ENCODE measurements at places on chromosomes 11 and 22.

DNA sequence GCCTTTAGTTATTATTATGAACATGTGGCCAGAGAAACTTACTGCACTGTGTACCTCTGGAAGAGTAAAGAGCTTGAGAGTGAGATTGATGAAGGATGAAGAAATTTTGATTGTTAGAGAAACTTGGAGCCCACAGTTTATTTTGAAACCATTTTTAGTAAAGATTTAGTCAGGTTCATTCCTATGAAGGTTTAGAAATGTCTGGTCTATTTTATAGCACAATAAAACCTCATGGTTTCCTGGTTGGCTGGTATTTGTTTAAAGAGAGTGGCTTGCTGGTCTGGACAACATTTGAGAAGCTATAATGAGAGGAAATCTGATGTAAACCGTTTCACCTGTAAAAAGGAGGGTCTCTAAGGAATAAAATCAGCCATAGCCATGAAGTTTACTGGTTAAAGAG is 8.8 kb upstream of the PDE3B start:
- DNase-seq = no peak

DNA sequence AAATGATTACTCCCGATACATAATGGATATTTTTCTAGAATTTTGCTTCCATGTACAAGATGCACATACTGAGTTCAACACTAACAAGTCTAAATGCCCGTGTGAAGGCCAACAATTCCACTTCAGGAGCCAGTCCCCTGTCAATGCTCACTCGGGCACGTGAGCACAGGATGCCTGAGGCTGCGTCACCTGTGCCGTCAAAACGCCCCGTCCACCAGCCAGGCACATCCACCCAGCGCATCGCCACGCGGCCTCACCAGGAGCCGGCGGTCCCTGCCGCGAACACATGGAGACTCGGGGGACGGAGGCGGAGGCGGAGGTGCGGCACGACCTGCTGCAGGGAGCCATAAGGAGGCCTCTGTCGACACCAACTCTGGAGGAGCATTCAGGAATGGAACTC is 9.8 kb downstream of the TOLLIP start:
- no peak for DNase-seq

DNA sequence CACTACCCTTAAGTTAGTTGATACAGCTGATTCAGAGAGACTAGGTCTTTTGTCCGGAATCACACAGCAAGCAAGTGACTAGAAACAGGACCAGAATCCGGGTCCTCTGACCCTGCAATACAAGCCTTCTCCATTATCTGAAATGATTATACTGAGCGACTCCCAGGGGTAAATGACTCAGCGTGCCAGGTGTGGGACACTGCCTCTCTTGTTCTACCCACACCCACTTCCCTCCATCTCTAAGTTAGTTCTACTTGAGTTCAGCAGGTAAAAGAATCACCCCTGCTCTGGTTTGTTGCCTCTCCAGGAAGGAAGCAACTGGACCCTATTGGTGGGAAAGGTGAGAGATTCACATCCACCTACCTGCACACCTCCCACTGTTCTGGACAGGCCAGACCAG is 156.9 kb downstream of the DBX1 start:
- DNase-seq = no peak

DNA sequence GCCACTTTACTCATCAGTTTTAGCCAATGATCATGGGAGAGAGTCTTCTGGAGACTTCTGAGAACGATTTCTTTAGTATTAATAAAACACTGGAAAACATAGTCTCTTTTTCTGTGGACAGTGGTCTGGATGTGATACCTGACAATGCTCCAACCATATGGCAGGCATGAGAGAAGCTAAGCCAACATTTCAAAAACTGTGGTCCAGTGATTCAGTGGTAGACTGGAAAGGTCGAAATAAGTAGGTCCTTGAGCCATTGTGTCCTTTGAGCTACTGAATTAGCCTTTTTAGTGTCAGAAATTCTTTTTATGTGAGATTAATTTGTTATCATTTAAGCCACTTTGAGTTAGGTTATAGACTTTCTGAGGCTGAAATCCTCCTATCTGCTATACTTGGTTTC is 197.7 kb upstream of the CTSC start:
- DNase-seq = no peak

DNA sequence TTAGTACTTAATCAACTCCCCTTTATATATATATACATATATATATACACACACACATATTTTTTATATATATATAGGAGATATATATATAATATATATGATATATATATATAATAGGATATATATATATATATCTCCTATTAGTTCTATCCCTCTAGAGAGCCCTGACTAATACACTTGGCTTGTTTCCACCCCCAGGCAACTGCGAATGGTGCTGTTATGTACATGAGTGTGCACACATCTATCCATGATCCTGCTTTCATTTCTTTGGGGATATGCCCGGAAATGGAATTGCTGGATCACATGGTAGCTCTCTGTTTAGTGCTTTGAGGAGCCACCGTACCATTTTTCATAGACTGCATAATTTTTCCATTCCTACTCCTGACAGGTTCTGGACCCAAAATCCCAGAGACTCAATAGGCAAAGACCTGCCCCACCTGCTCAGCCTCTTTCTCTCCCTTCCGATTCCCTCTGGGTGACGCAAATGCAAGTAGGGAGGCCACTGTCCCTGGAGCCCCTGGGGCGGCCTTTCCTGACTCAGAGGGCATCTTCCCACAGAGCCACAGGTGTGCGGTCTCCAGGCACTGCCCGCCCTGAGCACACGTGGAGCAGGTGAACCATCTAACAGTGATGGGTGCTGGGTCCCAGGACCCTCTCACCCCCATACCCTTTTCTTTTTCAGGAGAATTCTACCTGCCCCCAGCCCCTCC is 12.0 kb downstream of the FGF3 start:
- DNase-seq = no peak

DNA sequence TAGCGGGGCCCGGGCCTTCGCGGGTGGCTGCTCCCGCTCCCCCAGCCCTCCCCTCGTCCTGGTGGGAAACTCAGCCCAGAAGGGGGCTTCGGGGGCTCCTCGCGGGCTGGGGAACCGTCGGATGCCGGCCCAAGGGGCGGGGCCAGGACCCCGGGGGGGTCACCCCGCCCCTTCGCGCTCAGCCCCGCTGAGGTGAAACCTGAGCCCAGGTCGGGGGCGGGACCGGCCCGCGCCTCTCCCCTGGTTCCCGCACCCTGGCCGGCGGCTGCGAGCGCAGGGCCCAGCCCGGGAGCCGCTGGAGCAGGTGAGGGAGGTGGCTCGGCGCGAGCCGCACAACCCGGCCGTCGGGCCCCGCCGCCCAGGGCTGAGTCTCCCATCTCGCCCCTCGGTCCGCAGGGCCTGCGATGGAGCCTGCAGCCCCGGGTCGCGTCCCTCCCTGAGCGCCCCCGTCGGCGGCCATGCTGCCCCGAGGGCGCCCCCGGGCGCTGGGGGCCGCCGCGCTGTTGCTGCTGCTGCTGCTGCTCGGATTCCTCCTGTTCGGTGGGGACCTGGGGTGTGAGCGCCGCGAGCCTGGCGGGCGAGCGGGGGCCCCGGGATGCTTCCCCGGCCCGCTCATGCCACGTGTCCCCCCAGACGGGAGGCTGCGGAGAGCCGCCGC is at the start of gene LARGE2:
Gene LARGE2 (plus strand): TSS at position 232 of the 658 bp plus-strand sequence. CDS start 227 bp downstream, at position 459.
- DNase-seq = peak; percentile 26

- no peak for DNase-seq
These were observed 13.2 kb downstream of the CABIN1 start for GRCh38 chr22:24024354-24024753.

DNA sequence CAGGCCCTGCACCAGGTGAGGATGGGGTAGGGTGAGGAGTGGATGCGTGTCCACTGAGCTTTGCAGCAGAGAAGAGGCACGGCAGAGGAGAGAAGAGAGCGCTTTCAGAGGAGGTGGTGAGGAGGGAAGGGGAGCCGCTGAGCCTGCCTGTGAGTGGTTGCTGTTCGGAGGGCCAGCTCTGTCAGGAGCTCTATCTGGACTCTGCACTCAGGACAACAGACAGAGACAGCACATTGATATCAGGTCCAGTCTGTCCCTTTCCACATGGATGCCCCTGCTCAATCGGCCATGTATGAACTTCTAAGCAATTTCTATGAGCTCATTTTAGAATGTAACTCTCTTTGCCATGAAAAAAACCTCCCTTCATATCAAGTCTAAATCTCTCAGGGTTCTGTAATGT is 158.6 kb downstream of the KIRREL3 start:
- DNase-seq = no peak

GRCh38 chr11:61776561-61777075 is 15.8 kb downstream of the TMEM258 start:
- no peak for DNase-seq

- DNase-seq = no peak
These were observed 25.9 kb upstream of the MMP13 start for GRCh38 chr11:102981324-102981910.

DNA sequence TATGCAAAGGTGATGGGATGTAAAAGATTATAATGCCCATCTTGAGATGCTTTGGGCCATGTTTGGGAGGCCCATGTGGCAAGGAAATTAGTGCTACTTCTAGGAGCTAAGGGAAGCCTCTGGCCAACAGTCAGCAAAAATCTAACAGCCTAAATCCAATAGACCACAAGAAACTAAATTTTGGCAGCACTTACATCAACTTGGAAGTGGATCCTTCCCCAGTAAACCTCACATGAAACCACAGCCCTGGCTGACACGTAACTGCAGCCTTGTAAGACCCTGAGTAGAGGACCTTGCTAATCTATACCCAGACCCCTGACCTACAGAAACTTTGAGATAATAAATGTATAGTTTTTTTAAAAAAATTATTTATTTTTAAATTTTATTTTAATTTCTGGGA is 13.1 kb upstream of the GRK3 start:
- no peak for DNase-seq

DNA sequence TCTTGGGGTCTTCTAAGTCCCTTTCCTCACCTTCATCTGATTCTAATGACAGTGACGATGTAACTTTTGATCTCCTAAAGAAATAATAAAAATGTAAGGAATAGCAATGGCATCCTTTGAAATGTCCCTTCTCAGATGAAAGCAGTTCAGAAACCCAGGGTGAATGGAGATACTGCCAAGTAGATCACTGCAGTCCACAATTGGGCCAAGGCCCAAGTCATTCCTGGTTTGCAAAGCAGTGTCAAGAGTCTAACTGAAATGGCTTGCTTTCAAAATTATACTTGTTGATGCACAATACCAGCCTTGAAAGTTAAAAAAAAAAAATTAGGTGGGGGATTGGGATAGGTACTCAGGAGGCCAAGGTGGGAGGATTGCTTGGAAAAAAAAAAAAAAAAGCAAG is 20.4 kb downstream of the ASCC2 start:
- DNase-seq = no peak

GRCh38 chr11:72669527-72669926 is 4.7 kb downstream of the PDE2A start:
- DNase-seq = no peak

DNA sequence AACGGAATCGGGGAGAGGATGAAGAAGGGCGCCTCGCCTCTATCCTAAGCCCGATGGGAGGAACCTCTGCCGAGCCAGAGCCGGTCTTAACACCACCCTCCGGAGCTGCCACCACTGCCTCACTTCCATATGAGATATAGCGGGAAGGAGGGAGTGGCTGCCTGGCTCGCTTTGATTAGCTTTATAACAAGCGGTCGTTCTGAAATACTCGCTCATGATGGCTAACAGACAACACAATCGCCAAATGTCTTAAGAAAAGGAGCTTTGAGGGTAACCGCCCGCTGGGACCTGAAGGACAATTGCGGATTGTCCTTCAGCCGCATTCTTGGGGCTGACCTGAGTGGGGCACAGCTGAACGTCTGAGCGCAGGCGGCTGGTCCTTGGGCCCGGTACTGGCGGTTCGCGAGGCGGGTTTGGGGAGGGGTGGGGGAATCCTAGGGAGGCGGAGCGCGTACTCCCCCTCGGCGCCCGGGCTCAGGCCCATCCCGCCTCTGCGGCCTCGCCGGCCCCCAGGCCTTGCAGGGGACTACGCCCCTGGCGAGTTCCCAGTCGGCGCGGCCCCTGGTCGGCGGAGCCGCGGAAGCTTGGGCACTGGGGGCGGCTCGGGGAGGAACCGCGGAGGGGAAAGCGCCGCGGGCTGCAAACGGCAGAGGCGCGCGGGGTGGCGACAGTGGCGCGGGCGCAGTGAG is at the start of gene PLAAT5:
Gene PLAAT5 (minus strand): TSS at position 617 of the 689 bp plus-strand sequence. CDS start 133 bp downstream, at position 484.
- DNase-seq = no peak

- no peak for DNase-seq
These were observed 33.6 kb downstream of the NTM start for GRCh38 chr11:131404010-131404409.

- DNase-seq = no peak
These were observed 227.5 kb downstream of the MIAT start for GRCh38 chr22:26884921-26885320.

- DNase-seq = no peak
These were observed 48.6 kb upstream of the OLFML1 start for GRCh38 chr11:7436657-7437056.

GRCh38 chr11:8328231-8328794 is 64.6 kb upstream of the LMO1 start:
- no peak for DNase-seq

GRCh38 chr11:3707176-3707575 is 36.0 kb upstream of the CHRNA10 start:
- no peak for DNase-seq

GRCh38 chr11:16799890-16800289 is 61.4 kb downstream of the C11orf58 start:
- DNase-seq = no peak

DNA sequence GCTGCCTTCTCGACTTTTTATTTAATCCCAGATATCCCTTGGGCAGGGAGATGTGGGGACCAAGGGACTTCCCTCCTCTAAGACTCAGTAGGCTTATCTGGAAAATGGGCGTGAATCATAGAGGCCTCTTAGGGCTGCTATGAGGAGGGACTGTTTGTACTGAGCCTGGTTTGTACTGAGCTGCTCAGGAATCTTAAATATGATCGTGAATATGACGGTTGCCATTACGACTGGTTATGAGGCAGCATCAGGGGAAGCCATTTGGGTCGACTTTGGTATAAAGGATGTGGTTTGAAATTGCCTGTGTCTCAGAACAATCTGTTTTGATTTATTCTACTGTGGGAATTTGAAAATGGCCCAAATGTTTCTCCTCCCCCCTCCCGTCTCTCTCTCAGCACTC is 20.6 kb downstream of the TSPAN18 start:
- no peak for DNase-seq

- DNase-seq = no peak
These were observed 566.2 kb downstream of the TBC1D22A start for GRCh38 chr22:47328550-47329243.

Measured in T-helper 22 cell (primary cell).